MCF 10A (cell line): ENCODE measurements at places on chromosomes 12 and 14. TPM values are rescaled to one million over a fixed set of nuclear protein-coding genes. Genes with fewer than 3 reads are reported as not detected.
A peak's percentile ranks its signal among the peaks of the same experiment; 100 is the strongest.

Gene FOXN4
- not detected in 2 replicates for total RNA-seq

DNA sequence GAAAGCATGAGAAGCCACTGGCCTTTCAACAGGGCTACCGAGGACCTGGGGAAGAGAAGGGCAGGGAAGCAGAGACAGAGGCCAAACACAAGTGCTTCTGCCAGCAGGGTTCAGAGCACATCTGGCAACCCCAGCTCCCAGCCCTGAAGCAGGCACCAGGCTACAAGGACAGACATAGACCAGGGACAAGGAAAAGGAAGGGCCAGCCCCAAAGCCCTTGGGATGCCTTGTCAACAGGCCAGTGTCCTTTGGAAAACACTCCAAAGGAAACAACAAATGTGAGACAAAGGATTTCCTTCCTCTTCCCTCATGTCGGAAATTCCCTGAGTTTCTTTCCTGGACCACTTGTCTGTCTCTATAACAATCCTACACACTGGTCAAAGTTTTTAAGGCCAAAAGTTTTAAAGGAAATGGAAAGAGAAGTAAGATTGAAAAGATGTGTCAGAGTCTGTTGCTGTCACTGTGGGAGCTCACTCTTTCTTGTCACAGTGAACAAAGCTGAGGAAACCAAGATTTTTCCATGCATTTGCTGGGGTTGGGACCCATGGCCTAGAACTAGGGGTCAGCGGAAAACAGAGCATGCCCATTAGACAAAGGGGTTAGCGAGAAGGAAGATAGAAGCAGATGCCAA, 59.4 kb downstream of the TTC9 start:
- no peak for DNase-seq

DNA sequence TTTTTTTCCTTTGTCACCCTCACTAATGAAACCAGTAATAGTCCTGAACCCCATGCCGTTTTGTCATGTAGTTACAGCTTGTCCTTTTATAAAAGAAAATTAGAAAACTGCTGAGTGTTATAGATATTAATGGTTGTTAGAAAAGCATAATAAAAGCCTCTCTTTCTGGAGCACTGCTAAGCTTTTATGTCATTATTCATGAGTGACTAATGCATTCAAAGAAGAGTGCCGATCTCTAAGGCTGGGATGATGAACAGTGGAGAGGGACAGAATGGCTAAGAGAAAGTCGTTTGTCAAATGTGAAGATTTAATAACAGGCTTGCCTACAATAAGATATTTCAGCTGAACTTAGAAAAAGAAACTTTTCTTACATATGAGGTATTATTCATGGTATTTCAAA, 121.6 kb downstream of the MGAT4C start:
- no peak for DNase-seq

DNA sequence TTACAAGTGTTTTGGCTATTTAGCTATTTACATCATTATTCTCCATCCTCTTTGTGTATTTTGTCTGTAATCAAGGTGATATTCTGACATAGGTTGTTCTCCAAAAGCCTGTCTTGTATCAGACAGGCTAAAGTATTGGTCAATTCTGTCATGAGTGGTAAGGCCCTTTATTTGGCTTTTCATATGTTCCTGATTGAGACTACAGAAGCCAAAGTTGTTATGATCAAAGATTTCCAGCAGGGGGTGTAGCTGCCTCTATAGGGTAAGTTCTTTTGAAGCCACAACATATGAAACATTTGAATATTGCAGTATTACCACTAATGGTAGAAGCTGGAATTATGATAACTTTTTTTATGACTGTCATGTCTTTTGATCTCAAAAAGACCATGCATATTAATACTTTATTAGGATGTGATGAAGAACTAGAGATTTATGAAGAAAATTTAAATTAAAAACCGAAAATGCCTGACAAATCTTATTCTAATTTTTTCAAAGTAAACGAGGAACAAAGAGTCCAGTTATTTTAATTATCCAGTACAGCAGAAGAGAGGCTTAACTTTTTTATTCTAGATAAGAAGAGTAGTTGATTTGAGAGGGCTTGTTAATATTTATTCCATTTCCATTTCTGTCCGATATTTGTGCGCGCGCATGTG, 3.4 kb upstream of the ARHGAP5 start:
- DNase-seq = peak; percentile 87
